ENCODE measurements at places on chromosomes 3 and 15.

DNA sequence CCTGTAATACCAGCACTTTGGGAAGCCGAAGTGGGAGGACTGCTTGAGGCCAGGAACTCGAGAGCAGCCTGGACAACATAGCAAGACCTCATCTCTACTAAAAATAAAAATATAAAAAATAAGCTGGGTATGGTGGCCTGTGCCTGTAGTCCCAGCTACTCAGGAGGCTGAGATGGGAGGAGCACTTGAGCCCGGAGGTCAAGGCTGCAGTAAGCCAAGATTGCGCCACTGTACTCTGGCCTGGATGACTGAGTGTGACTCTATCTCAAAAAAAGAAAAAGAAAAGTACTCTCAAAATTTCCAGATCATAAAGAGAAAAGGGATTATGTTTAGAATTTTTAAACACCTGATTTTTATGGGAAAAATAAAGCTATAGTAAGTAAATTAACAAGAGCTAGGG lies 24.1 kb downstream of the SLC51A start:
- no peak for DNase-seq

DNA sequence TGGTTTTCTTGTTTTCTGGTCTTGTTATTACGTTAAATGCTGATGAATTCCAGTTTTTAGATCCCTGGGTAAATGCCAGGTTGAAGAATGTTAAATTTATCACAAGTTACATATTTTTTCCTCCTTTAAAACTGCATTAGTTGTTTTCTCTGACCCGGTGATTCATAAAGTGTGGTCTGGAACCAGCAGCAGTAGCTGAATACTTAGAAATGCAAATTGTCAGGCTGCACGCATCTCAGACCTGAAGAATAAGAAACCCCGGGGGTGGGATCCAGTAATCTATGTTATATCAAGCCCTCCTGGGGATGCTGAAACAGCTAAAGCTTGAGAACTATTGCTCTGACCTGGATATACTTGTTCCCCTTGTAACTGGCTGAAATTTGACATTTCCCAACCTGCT lies 69.1 kb downstream of the PEX5L start:
- no peak for DNase-seq

DNA sequence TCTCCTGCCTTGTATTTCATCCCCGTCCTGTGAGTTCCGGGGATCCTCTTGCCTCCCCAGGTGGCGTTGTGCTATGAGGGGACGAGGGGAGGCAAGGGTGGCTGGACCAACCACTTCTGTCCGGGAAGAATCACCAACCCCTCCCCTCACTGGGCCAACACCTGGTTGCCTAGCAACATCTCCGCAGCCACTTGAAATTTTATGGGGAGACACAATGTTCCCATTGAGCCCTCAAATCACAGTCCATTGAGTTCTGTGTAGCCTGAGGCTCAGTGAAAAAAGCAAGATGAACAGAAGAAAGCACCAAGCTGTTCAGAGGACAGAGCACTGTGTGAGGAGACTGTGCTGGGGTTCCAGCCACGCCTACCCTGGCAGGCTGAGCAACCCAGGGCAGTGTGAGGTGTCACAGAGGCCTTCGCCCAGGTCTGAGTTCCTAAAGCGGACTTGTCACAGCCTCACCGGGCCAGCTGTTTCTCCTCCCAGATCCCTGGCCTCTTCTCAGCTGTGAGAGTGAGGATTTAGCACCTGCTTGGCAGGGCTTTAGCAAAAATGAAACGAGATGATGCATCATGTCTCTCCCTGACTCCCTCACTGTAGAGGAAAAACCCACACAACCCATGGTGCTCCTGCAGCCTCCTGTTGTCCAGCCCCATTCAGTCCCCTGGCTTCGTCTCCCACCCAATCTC lies 76.8 kb downstream of the ATP2B2 start:
- no peak for DNase-seq

DNA sequence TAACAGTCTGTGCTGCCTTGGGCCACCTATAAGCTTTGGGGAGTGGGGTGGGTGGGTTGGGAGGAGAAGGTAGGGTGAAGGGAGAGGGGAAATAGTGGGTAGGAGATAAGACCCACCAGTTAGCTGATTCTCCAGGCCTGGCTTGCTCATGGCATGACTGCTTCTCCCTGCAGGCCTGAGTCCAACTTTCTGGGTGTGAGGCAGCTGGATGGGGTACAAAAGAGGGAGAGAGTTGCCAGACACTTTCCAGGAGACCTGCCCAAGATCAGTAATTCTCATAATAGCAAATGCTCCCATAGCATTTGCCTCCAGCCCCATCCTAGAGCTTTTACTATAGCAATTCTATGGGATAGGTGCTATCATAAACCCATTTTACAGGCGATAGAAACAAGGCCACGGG lies 7.7 kb downstream of the CGNL1 start:
- no peak for DNase-seq

GRCh38 chr3:54960082-54960481 lies 32.2 kb upstream of the LRTM1 start:
- no peak for DNase-seq

DNA sequence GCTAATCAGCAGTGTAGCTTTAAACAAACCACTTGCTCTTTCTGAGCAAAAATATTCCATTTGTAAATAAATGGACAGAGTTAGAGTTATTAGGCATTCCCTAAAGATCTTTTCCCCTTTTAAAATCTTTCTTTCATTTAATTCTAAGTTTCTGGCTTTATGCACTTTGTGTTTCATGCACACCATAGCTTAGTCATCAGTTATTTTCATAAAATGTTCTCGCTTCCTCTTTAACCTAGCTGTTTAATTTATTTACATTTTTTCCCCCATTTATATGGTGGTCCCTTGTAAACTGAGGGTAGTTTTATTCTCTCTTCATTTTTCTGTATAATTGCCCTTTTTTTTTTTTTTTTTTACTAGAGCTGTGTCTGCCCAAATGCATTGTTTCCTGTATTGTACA lies 315.0 kb upstream of the LRRFIP2 start:
- no peak for DNase-seq

DNA sequence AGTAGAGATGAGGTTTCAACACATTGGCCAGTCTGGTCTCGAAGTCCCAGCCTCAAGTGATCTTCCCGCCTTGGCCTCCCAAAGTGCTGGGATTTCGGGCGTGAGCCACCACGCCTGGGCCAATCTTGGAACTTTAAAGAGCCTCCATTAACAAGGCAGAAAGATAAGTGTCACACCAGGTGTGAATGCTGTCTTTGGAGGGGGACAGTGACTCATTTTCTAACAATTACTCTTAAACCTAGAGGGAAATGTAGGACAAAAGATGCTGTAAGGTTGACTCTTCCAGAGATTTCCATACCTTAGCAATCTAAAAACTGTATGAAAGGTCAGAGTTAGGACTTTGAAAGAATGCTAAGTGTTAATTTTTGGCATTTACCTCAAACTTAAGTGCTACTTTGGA lies 84.9 kb downstream of the FNDC3B start:
- DNase-seq: no peak

- DNase-seq: peak; percentile 30
These were observed 2.5 kb downstream of the RCCD1 start for GRCh38 chr15:90957031-90957790.

- no peak for DNase-seq
These were observed 248.6 kb downstream of the RYR3 start for GRCh38 chr15:33559207-33559890.

- DNase-seq: peak; percentile 51
These were observed 1.3 kb downstream of the FRMD5 start for GRCh38 chr15:44193651-44194322.

DNA sequence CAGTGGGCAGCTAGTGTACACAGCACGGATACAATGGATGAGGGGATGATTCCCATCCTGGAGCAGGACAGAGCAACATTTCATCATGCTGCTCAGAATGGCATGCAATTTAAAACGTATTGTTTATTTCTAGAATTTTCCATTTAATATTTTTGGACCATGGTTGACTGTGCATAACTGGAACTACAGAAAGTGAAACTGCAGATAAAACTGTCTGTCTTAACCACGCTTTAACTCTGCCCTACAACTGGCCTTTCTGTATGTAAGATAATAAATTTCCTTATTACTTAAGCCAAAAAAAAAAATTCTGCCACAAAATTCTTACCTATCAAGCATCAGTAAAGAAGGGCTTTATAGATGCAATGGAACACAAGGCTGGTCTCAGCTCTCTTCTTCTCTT lies 33.4 kb downstream of the AP3S2 start:
- no peak for DNase-seq

DNA sequence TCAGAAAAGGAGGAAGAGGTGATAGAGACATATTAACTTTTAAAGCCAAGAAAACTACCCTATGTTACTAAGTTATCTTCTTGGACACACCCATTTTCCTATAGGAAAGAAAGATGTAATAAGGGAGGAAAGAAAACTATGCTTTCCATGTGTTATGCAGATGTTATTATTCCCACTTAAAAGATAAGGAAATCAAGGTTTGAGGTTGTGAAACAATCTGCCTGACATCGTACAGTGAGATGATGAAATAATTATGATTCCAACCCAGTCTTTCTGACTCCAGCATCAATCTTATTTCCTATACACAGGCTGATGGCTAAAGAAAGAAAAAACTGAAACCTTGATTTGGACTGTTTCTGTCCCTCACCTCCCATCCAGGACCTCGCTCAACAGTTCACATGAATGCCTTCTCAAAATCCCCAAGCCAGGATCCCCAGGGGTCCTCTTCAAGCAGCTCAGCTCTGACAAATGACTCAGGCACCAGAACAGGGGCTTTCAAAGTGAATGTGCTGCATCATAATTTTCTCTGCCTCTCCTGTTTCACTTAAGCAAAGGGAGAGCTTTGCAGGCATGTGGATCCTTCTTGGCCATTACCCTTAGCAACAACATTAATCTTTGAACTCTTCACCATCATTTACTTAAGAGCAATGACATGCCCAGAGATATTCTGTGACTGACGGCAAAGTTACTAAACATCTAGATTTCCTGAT lies 12.4 kb upstream of the EID1 start:
- DNase-seq: no peak

GRCh38 chr3:195080571-195081151 lies 190.3 kb downstream of the XXYLT1 start:
- DNase-seq: no peak

DNA sequence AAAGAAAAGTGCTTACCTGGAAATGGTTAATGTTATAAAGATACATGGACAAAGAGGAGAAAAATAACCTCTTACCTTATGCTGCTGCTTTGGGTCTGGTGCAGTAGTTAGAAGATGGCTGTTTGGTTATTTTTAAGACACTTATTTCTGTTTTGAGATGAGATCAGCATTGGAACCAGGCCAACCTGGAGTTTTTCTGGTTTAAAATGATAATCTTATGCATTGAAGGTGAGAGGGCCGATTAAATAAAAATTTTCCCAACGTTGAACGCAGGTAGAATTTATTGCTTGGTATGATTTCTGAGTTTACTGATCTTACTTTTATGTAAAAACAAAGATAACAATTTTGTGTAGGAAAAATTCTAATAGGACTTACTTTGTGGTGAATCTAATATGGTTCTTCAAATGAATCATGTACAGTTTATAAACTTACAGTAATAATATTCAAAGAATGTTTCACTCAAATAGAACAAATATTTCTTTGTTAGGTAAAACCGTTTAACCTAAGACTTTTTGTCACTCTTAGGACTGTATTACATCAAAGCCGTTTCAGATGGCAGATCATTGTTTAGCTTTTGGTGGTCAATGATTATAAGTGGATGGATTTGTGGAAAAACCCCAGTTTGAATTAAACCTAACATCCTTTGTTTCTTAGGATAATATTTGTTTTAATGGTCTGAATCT lies 14.9 kb downstream of the UBE2E2 start:
- no peak for DNase-seq

DNA sequence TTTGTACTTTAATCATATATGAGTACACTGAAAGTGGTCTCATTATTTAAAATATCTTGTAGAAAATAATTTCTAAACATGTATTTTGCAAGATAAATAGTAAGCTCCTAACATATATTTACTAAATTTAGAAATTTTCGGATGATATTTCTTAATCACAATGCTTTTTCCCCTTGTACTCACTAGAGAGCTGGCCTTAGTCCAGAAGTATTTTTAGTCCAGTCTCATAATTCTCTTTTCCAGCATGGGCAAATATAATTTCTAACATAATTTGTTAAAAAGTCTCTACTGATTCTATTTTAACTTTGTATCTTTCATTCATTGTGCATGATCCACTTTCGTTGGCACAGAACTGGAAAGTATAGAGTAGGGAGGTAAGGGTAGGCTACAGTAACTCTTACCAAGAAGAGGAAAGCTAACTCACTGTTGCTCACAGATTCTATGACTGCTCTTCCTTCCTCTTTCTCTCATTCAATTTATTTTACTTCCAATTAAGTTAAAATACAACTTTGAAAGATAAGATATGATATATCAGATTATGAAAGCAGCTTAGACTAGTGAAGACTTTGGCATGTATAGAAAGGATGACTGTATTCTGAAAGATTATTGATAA lies 39.3 kb downstream of the FGF7 start:
- no peak for DNase-seq

DNA sequence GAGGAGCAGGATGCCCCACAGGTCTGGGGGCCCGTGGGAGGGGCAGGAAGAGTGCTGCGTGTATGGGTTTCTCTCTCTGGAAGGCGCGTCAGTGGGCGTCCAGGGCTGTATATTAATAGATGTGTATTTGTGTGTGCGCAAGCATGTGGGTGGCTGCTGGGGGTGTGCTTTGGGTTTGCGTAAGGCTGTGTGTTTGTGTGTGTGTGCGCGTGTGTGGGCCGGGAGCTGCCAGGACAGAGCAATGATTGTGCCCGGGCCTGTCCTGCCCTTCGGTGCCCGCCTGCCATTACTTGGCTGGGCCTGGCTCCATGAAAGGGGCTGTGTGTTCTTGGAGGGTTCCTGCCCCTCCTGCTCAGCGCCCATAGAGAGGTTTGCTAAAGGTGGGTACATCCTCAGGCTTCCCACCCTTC lies 16.3 kb downstream of the CSPG4 start:
- DNase-seq: no peak

Data from RWPE1 (cell line).